ENCODE measurements at places on chromosomes 5 and 9. TPM values are rescaled to one million over a fixed set of nuclear protein-coding genes. Genes with fewer than 3 reads are reported as not detected.

GRCh38 chr9:70607926-70608325 lies 193.5 kb upstream of the KLF9 start:
- DNase-seq: no peak

DNA sequence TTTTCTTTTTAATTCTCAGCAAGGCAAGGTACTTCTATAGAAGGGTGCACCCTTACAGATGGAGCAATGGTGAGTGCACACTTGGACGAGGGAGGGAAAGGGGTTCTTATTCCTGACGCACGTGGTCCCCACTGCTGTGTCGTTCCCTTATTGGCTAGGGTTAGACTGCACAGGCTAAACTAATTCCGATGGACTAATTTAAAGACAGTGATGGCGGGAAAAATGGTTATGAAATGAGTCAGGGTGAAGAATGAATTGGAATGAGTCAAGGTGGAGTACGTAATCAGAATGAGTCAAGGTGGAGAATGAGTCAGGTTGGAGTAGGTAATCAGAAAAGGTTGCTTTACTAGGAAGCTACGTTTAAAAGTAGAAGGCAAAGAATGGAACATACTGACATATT lies 2.1 kb upstream of the HMGCS1 start:
- no peak for DNase-seq

DNA sequence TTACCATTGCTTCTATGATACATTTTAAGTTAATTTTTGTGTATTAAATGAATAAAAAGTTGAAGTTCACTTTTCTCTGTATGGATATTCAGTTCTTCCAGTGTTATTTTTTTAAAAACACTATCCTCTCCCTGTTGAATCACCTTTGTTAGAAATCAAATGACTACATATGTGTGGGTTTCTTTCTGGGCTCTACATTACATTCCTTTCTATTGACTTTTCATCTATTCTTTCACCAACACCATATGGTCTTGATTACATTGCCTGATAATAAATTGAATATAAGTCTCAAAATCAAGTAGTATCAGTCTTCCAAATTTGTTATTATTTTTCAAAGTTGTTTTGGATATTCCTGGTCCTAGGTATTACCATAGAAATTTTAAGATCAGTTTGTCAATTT lies 7.3 kb upstream of the RASEF start:
- DNase-seq: no peak

DNA sequence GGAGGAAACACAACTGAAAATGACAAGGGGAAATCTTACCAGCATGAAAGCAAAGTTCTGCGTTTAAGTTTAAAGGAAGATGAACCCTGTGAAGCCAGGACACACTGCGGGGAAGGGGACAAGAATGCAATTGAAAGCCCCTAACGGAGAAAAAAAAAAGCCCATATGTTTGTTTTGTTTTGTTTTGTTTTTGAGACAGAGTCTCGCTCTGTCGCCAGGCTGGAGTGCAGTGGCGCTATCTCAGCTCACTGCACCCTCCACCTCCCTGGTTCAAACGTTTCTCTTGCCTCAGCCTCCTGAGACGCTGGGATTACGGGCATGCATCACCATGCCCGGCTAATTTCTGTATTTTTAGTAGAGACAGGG lies 2.9 kb downstream of the STK10 start:
- DNase-seq: no peak

- no peak for DNase-seq
These were observed 797.9 kb downstream of the TLE4 start for GRCh38 chr9:80369641-80370040.

DNA sequence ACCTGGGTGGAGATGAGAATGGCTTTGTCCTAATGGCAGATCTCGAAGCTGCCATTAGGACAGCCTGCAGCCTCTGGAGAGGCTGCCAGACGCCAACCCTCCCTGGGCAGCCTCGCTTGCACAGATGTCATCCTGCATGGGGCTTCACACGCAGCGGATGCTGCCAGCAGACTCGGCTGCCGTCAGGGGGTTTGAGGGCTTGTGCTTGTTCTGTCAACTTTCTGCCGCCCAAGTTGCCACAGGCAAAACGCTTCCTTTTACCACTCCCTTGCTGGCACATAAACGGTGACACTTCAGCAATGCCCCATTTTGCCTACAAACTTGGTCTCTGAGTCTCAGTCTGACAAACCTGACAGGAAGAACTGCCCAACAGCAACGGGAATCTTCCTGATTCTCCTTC lies 24.7 kb downstream of the DAP start:
- DNase-seq: no peak

DNA sequence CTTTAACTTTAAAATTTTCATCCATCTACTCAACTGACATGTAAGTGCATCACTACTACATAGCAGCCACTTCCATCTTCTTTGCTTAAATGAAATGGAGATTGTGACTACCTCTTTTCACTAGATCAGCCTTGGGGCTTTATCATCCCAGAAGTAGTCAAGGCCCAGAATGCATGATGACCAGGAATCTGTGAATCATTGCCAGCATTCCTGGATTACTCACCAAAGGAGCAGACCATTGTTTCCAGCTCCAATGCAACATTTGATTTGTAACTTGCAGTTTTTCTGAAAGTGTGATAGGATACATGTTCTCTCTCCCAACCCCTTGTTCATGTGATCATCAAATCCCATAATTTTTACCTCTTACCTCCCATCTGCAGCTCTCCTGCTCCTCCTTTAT lies 65.1 kb downstream of the PLPPR1 start:
- DNase-seq: no peak

DNA sequence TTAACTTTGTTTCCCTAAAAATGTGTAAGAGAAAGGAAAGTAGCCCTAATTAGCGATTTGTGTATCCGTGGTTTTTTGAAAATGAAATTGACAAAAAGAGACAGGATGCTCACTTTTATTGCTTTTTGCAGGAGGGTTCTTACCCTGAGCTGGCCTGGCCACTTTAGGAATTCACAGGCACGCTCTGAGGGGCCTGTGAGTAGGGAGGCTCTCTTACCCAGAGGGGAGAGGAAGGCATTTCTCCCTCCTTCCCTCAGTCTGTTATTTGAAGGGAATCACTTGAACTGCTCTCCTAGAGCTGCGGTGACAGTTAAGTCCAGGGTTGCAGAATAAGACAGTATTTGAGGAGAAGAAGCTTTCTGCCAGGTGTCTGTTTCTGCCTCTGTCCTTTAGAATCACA lies 16.7 kb downstream of the PIK3R1 start:
- no peak for DNase-seq

DNA sequence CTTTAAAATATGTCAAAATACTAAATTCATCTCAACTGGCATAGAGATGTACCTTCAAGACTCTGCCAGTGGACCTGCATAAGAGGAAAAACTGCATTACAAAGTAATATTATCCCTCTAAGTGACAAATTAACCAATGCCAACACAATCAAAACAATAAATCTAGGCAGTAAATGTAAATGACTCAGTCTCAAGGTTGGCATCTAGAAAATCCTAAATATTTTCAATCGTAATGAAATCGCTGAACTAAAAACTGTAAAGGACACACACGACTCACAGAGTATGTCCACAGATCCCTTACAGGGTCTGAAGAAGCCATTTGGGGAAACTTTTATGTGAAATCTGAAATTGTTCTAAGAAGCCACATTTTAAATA lies 31.2 kb downstream of the ERMP1 start:
- DNase-seq: no peak

GRCh38 chr5:68225188-68225910 lies 9.8 kb downstream of the PIK3R1 start:
- no peak for DNase-seq

DNA sequence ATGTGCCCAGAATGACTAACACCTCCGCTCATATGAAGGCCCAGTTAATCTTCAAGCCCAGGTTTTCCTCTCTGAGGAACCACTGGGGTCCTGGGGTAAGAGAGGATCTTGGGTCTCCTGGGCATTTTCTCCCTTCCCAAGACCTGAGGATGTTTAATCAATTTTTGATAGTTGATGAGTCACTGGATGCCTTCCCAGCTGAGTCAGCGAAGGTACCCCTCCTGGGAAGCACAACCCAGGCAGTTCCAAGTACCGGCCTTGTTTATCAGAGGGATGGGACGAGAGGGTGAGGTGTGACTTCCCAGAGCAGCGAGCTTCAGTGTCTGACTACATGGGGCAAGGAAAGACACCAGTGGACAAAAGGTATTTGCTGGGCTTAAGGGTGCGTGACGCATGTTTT lies 119.6 kb upstream of the IL12B start:
- no peak for DNase-seq

DNA sequence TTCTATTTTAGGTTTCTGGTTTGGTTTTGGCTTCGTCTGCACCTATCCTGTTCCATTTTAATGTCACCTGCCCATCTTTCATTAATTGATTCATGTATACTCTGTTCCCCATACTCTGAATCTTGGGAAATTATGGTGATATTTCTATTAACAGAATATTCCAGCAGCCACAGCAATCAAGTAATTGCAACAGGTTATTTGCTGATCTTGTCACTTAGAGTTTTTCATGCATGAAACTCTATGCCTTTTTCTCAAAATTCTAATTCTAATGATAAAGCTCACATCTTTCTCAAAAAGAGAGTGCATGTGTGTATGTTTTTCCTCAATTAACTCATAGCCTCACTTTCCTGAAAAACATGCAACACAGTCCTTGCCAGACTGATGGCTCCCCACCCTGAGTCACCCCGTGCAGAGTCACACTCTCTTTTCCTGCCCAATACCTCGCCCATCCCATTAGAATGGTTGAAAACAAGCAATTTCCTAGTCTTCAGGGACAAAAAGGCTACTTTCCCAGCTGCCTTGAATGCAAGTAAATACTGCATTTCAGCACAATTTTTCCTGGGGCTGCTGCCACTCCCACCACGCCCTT lies 15.6 kb downstream of the GFRA3 start:
- no peak for DNase-seq

- no peak for DNase-seq
These were observed 15.1 kb downstream of the RXRA start for GRCh38 chr9:134341306-134341705.

DNA sequence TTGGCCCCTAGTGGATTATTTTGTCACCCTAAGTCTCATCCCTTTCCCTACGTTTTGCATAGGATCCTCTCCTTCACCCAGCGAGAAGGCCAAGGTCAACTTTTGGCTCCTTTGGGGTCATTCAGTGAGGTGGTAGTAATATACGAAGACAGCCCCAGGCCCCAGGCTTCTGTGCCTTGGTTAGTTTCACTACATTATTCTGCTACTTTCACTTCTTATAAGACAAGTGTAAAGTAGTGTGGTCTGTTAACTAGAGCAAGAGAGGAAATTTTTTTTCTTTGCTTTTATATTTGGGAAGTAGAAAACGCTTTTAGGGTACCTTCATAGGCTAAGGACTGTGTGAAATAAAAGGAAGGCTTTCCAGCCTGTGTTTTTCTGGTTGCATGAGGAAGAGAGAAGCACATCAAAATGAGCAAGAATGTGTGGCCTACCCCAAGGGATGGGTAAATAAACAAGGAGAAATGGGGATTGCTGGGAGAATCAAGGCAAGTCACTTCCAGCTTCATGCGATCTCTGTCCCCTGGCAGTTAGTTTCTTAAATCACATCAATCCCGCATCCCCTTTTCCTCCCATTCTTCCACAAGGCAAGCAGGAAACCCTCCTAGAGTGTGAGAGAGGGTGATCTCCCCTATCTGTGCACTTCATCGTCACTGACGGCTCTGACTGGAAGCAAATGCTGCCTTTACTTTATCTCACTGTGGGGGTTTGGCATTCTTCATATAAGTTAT lies 677.0 kb upstream of the WWC1 start:
- no peak for DNase-seq

DNA sequence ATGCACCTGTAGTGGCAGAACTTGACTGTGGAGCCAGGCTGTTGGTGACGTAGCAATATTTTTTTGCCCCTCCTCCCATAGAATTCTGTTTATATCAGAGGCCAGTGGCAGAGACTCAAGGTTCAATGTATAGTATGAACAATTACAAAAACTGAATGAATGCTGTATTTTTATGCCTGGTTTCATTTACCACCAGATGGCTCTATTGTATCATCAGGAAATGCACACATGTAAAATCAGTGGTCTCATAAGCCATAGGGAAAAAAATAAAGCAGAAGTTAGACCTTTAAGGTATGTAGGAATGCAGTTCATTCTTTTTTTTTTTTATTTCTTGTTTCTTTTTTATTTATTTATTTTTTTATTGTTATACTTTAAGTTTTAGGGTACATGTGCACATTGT lies 43.6 kb downstream of the CCDC192 start:
- no peak for DNase-seq

GRCh38 chr9:100406962-100407361 lies 20.0 kb upstream of the MSANTD3 start:
- no peak for DNase-seq

DNA sequence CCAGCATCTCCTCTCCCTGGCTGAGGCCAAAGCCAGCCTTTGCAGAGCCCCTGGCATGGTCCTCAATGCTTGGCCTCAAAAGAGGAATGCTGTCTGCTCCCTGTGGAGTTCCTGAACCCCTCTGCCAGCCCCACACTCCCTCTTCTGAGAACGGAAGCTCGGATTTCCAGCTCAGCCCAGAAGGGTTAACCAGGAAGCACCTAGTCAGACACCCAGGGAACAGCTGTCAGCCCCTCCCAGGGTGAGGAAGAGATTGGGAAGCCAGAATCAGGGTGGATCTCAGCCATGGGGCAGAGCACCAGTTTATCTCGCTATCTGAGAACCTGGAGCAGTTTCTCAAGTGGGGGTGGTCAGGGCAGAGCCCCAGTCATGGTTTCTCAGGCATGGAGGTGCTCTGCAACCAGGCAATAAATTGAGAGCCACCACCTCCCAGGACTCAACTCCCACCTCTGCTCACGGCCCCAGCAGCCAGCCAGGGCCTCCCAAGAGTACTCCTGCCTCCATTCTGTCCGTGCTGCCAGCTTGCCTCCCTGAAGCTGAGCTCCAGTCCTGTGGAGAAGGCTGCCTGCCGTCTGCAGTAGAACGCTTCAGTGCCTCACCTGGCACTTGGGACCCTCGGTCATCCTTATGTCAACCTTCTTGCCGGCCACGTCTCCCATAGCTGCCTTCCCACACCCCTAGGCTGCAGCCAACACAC lies 7.6 kb downstream of the FOXE1 start:
- DNase-seq: no peak

DNA sequence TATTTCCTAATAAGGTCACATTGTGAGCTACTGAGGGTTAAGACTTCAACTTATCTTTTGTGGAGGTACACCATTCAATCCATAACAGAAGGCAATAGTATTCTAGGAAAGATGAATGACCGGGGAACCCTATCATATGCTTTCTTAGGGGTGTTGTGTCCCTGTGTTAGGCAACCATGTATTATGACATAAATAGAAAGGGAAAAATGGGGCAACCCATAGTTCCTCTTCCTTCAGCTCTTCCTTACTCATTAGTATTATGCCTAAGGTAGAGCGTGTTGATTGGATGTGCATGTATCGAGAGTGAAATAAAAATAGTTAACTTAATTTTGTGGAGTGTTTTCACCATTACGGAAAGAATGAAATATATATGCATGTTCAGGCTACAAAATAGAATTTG lies 6.0 kb upstream of the CCNJL start:
- no peak for DNase-seq

- DNase-seq: no peak
These were observed 131.4 kb downstream of the FAM114A2 start for GRCh38 chr5:153907170-153907775.

GRCh38 chr5:160496784-160497183 lies 75.1 kb downstream of the PTTG1 start:
- no peak for DNase-seq

Gene BTNL9
- 19.6 TPM for total RNA-seq

Gene ZNF608
- total RNA-seq: 41.0 TPM

Gene ZDHHC21
- total RNA-seq: 27.6 TPM

Gene ADAMTS2
- total RNA-seq: 49.3 TPM

Gene SPATA31A3
- not detected for total RNA-seq

Gene TSSK1B
- 0.10 TPM for total RNA-seq

Gene TNFSF15
- total RNA-seq: 0.59 TPM

Gene FBP1
- total RNA-seq: 5.1 TPM

Gene CAMK2A
- total RNA-seq: 4.0 TPM

Gene SLC6A3
- not detected for total RNA-seq

Gene CYLC2
- total RNA-seq: not detected

Gene C9orf50
- total RNA-seq: not detected

Gene FUT7
- 0.39 TPM for total RNA-seq

All from skin of body (tissue), 3 donors.